ENCODE measurements at places on chromosomes 13 and 19.

DNA sequence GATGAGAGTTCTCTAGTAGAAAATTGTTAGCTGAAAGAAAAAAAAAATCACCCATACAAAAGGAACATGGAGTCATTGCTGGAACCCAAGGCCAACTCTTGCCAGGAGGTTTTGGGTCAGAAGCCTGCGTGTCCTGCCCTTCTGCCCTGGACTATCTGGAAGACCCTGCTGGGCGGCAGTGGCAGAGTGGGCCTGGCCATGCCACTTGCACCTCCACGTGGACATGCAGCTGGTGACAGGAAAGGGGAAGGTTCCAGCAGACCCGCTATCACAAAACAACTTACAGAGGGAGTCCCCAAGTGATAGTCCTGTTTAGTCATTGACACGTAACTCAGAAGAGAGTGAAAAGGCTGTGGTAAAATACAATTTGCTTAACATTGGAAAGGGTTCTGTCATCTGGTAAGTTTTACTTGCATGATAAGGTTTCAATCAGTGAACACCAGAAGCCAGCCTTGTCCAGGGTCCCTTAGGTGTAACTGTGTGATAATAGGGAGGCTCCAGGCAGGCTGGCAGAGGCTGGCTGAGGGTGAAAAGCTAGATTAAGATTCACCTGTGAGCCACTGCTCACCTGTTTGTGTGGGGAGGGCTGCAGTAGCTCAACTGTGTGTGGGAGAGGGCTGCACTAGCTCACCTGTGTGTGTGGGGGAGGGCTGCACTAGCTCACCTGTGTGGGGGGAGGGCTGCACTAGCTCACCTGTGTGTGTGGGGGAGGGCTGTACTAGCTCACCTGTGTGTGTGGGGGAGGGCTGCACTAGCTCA, 47.8 kb downstream of the COL4A2 start:
- no peak for DNase-seq

- DNase-seq, result no peak
These were observed 182.2 kb downstream of the USP12 start for GRCh38 chr13:26989261-26989956.

DNA sequence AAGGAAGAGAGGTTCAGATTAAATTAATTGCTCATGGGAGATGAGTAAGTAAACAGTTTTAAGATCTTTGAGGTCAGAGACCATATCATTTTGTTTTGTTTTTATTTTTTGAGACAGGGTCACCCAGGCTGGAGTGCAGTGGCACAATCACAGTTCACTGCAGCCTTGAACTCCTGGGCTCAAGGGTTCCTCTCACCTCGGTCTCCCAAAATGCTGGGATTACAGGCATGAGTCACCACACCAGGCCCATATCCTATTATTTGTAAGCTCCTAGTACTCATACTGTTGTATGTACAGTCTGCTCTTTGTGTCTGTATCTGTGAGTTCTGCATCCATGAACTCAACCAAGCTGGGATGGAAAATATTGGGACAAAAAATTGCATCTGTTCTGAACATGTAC, 6.0 kb upstream of the RASL11A start:
- DNase-seq, result no peak

- no peak for DNase-seq
These were observed 28.1 kb upstream of the USP12 start for GRCh38 chr13:27199696-27200095.

- DNase-seq, result no peak
These were observed 151.1 kb downstream of the SIPA1L3 start for GRCh38 chr19:38057959-38058690.
